ENCODE measurements at places on chromosomes 2 and 18. TPM values are rescaled to one million over a fixed set of nuclear protein-coding genes. Genes with fewer than 3 reads are reported as not detected.

LIMS3 gene
- 3.1 TPM for total RNA-seq

ACKR3 gene
- 0.66 TPM for total RNA-seq

NYAP2 gene
- not detected for total RNA-seq

RNU2-63P gene
- not detected for total RNA-seq

AGXT gene
- total RNA-seq, result not detected

SCN3A gene
- not detected for total RNA-seq

UGT1A8 gene
- total RNA-seq, result not detected

GLB1L gene
- total RNA-seq, result 23.4 TPM

CMPK2 gene
- total RNA-seq, result 0.22 TPM

IL18R1 gene
- 0.43 TPM for total RNA-seq

CFAP65 gene
- not detected for total RNA-seq

RAPGEF4 gene
- 0.14 TPM for total RNA-seq

IL1R2 gene
- total RNA-seq, result not detected

RAMP1 gene
- 13.2 TPM for total RNA-seq

FEV gene
- total RNA-seq, result not detected

MALL gene
- 2.4 TPM for total RNA-seq

TMEM200C gene
- not detected for total RNA-seq

HOXD9 gene
- 1.7 TPM for total RNA-seq

KCNJ3 gene
- total RNA-seq, result not detected

SRD5A2 gene
- not detected for total RNA-seq

SP140 gene
- 4.4 TPM for total RNA-seq

CHPF gene
- 193 TPM for total RNA-seq

IL36G gene
- total RNA-seq, result not detected

CAPN10 gene
- total RNA-seq, result 29.1 TPM

DNAJC5G gene
- total RNA-seq, result not detected

NEDD4L gene
- total RNA-seq, result 4.2 TPM

PASK gene
- total RNA-seq, result 7.2 TPM

ASB18 gene
- total RNA-seq, result not detected

MREG gene
- 3.0 TPM for total RNA-seq

KIF5C gene
- 0.14 TPM for total RNA-seq

THSD7B gene
- under 0.01 TPM for total RNA-seq

CTAGE1 gene
- not detected for total RNA-seq

CIB4 gene
- total RNA-seq, result not detected

ASPRV1 gene
- total RNA-seq, result 0.29 TPM

SKA1 gene
- total RNA-seq, result 2.0 TPM

ATP6V1B1 gene
- 1.9 TPM for total RNA-seq

NPPC gene
- total RNA-seq, result not detected

LYPD6B gene
- total RNA-seq, result 12.5 TPM

TNFAIP6 gene
- total RNA-seq, result 44.2 TPM

DSC2 gene
- total RNA-seq, result not detected

GTF2A1L gene
- 0.43 TPM for total RNA-seq

RTP5 gene
- total RNA-seq, result not detected

DSG4 gene
- not detected for total RNA-seq
